ENCODE measurements at places on chromosomes 5 and 9.

DNA sequence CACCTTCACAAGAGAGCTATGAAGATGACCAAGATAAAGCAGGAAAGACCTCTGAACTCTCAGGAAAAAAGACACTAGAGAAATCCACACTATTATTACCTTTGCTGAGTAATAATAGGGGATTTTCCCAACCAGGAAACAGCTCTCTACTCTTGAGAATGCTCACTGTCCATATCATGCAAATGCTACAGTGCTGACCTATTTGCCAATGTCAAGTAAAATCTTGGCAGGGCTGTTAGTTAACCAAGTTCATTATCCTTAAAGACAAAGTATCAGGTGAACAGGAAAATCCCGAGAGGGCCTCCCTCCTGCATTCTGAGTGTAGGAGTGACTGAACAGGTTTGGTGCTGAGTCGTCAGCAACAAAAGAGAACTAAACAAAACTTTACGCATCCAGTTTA, 306.6 kb downstream of the ACTL7B start:
- DNase-seq: no peak

DNA sequence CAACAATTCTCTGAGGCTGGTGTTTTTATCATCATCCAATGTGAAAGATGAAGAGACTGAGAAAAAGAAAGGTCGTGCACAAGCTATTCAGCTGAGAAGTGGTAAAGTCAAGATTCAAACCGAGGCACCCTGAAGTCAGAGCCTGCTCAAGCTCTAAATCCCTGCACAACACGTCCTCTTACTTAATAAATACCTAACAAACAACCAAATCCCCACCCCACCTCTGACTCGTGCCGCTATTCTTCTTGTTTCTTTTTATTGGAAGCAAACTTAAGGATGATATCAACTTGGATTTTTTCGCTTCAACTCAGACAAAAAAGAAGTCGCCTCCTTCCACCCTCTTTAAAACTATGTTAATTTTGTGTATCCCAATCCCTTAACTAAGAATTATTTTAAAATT, 140.2 kb downstream of the CEP120 start:
- DNase-seq: no peak

DNA sequence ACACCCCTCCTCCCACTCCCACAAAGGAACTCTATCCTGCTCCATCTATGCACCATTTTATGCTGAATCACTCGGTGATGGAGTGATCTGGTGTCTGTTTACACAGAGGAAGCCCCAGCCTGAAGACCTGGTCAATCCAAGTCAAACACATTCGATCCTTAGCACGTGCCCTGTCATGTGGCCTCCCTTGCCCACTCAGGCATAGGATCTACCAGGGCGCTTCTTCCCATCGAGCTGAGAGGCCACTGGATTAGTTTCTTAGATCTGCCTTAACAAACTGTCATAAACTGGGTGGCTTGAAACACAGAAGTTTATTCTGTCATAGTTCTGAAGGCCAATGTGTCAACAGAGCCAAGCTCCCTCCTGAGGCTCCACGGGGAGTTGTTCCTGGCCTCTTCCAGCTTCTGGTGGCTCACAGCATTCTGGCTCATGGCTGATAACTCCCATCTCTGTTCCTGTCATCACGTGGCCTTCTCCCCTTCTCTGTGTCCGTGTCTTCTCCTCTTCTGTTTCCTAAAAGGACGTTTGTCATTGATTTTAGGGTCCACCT, 34.2 kb downstream of the FOXI1 start:
- DNase-seq: no peak

- no peak for DNase-seq
These were observed 11.7 kb downstream of the DNM1 start for GRCh38 chr9:128214571-128215490.

DNA sequence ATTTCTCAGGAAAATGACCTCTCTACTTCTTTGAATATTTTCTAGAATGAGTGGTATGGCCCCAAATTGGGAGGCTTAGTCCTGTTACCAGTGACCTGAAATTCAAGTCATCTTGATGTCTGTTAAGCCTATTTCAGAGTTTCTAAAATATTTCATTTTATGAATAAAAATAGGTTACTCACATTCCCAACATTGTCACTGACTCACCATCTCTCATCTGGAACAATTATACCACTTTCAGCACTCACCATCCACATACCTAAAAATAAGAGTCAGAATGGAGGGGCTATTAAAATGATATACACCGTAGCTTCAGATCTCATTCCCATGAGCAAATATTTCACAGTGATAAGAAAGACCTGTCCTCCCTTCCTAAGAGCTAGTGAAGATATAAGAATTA, 71.8 kb downstream of the KIAA1958 start:
- no peak for DNase-seq

Measured in WERI-Rb-1 (cell line).